ENCODE measurements at places on chromosomes 16 and 17. TPM values are rescaled to one million over a fixed set of nuclear protein-coding genes. Genes with fewer than 3 reads are reported as not detected.

The GPR142 gene
- total RNA-seq, result not detected

The SLC16A6 gene
- 2.3 TPM for total RNA-seq

- peaks cover 60% of the 10 kb centered on the region for H3K4me1 ChIP-seq
- no peak for DNase-seq
These were observed 61.3 kb downstream of the PRKCB start for GRCh38 chr16:23896832-23897821.

The MARCHF10 gene
- not detected for total RNA-seq

The DCAF7 gene
- 105 TPM for total RNA-seq

DNA sequence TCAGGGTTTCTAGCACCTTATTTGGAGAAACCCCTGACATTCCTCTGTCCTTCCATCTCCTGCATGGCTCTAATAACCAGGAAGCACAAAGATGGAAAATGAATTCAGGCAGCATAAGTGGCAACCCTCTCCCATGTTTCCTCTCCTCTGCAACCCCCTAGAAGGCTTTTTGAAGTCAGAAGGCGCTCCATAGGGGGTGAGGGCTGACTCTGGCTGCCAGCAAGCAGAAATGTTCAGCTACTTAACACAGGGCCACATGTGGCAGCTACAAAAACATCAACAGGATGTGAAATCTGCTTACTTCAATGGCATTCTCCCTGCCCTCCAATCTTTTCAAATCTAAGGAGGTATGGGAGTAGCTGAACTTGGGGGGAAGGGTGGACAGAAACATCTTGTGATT, 55.2 kb upstream of the IRX5 start:
- H3K4me1 ChIP-seq, result no peaks in the 10 kb centered on the region
- H3K36me3 ChIP-seq, result no peaks in the 10 kb centered on the region
- no peak overlapping the region for H3K4me3 ChIP-seq

DNA sequence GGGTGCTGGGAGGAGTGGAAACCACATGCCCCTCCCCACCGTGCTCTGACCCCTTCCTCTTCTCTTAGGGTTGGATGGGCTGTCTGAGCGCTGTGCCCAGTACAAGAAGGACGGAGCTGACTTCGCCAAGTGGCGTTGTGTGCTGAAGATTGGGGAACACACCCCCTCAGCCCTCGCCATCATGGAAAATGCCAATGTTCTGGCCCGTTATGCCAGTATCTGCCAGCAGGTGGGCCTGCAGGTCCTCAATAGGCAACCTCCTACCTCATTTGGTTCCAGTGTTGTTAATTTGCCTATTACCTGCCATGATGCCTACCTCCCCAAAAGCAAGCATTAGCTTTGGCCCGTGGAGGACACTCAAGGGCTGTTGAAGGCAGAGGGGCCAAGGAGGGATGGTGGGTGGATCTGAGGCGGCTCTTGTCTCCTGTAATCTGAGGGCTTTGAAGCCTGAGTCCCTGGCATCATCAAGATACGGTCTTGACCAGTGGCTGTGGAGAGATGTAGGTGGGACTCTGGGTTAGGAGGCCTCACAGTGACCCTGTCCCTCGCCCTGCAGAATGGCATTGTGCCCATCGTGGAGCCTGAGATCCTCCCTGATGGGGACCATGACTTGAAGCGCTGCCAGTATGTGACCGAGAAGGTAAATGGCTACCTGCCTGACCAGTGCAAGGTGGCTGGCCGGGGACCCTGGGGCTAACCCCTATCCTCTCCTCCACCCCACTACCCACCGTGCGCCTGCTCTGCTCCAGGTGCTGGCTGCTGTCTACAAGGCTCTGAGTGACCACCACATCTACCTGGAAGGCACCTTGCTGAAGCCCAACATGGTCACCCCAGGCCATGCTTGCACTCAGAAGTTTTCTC, 3.4 kb downstream of the ALDOA start:
- peak overlapping the region; percentile 81 for H3K27ac ChIP-seq
- DNase-seq, result peak; percentile 77

DNA sequence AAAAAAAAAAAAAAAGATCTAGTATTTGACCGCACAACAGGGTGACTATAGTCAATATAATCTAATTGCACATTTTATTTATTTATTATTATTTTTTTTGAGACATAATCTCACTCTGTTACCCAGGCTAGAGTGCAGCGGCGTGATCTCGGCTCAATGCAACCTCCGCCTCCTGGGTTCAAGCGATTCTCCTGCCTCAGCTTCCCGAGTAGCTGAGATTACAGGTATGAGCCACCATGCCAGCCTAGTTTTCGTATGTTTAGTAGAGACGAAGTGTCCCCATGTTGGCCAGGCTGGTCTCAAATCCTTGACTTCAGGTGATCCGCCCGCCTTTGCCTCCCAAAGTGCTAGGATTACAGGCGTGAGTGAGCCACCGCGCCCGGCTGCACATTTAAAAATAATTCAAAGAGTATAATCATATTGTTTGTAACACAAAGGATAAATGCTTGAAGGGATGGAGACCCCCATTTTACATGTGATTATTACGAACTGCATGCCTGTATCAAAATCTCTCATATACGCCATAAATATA, 794 bp downstream of the ANKS3 start:
- H3K27ac ChIP-seq, result peak overlapping the region; percentile 25
- H3K27me3 ChIP-seq, result no peaks in the 10 kb centered on the region
- no peak for DNase-seq
- peaks cover 9% of the 10 kb centered on the region for H3K36me3 ChIP-seq

GRCh38 chr17:14942526-14943190, 322.5 kb downstream of the PMP22 start:
- no peak for DNase-seq
- H3K4me1 ChIP-seq, result no peaks in the 10 kb centered on the region
- peaks cover 6% of the 10 kb centered on the region for H3K27me3 ChIP-seq
- no peak overlapping the region for H3K4me3 ChIP-seq

- no peaks in the 10 kb centered on the region for H3K4me1 ChIP-seq
- H3K27me3 ChIP-seq, result peaks cover 15% of the 10 kb centered on the region
- DNase-seq, result no peak
- H3K4me3 ChIP-seq, result no peak overlapping the region
These were observed 36.5 kb downstream of the TRARG1 start for GRCh38 chr17:1315891-1316403.

The HS3ST3A1 gene
- total RNA-seq, result 0.11 TPM

- peak overlapping the region; percentile 69 for H3K27ac ChIP-seq
- peak overlapping the region; percentile 36 for H3K4me3 ChIP-seq
- no peak for DNase-seq
- H3K4me1 ChIP-seq, result peaks cover 70% of the 10 kb centered on the region
These were observed 8.6 kb downstream of the CMC2 start for GRCh38 chr16:80997964-80998620.

- H3K27me3 ChIP-seq, result peaks cover 2% of the 10 kb centered on the region
- peak overlapping the region; percentile 96 for H3K4me3 ChIP-seq
- peak; percentile 60 for DNase-seq
- no peak overlapping the region for H3K27ac ChIP-seq
These were observed 2.0 kb downstream of the NCBP3 start for GRCh38 chr17:3843935-3844516.
